WTC11 (cell line): ENCODE measurements at places on chromosomes 5 and 9. TPM values are rescaled to one million over a fixed set of nuclear protein-coding genes. Genes with fewer than 3 reads are reported as not detected.

- H3K4me3 ChIP-seq: no peak overlapping the region
- peaks cover 24% of the 10 kb centered on the region for H3K4me1 ChIP-seq
- no peaks in the 10 kb centered on the region for H3K27me3 ChIP-seq
- H3K27ac ChIP-seq: no peak overlapping the region
- no peaks in the 10 kb centered on the region for H3K36me3 ChIP-seq
Observed at GRCh38 chr5:130502702-130503101, 598.4 kb downstream of the CHSY3 start.

DNA sequence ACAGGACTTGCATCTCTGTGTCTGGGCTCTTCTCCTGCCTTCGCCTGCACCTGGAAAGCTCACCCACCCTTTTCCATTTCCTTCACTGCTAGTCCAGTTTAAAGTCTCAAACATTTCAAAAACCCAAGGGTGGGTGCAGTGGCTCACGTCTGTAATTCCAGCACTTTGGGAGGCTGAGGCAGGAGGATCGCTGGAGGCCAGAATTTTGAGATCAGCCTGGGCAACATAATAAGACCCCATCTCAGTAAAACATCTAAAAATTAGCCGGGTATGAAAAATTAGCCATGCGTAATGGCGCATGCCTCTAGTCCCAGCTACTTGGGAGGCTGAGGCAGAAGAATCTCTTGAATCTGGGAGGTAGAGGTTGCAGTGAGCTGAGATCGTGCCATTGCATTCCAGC, 139.9 kb upstream of the RETREG1 start:
- 0 out of 2 replicates have a peak overlapping the region, but pooled peaks have one; percentile 16 for H3K27ac ChIP-seq
- H3K4me3 ChIP-seq: no peak overlapping the region
- no peaks in the 10 kb centered on the region for H3K27me3 ChIP-seq
- H3K4me1 ChIP-seq: peaks cover 39% of the 10 kb centered on the region

DNA sequence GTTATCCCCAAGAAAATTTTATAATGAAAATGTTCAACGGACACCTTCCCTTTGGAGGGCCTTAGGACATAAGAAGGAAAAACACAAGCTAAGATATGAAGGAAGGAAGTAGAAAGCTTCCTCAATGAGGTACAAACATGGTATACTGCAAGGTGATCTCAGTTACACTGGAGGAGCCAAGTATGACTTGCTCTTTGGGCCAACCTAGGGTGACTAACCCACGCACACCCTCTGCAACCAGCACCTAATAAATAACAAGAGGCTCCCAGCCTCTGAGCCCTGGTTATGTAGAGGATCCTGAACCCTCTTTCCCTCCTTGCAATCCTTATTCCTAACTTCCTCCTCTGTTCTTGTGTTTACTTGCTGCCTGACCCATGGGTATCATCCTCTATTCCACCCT, 38.3 kb upstream of the KCNV2 start:
- H3K27me3 ChIP-seq: no peaks in the 10 kb centered on the region
- H3K27ac ChIP-seq: no peak overlapping the region
- no peak overlapping the region for H3K4me3 ChIP-seq
- no peaks in the 10 kb centered on the region for H3K36me3 ChIP-seq
- H3K4me1 ChIP-seq: peaks cover 25% of the 10 kb centered on the region

- H3K4me3 ChIP-seq: no peak overlapping the region
- H3K4me1 ChIP-seq: peaks cover 29% of the 10 kb centered on the region
- DNase-seq: no peak
- peak overlapping the region; percentile 17; the same call in 1 of the 2 replicates for H3K27ac ChIP-seq
- no peaks in the 10 kb centered on the region for H3K27me3 ChIP-seq
Observed at GRCh38 chr5:165627548-165628170, 2122.2 kb downstream of the MAT2B start.

DNA sequence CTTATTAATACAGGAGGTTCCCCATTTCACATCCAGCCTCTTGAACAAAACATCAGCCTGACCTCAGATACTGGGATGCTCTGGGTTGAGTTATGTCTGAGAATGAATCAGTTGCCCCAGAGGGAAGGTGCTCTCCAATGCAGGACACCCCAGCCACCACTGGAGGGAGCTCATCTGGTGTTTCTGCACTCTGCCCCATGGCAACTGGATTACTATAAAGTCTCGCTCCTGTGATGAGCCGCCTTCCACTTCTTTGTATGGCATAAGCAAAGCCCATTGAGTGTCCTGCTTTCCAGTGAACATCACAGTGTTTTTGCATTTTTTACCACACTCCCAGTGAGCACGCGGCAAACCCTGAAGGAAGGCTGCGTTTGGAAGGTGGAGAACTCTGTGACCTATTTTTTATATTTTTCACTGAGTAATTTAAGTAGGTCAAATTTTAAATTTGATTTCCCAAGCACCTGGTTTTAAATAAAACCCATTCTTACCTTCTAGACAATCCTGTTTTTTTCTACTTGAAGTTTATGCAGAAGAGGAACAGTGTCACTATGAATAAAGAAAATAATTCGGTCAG, 176.9 kb upstream of the WWC1 start:
- peaks cover 38% of the 10 kb centered on the region for H3K4me1 ChIP-seq
- no peaks in the 10 kb centered on the region for H3K27me3 ChIP-seq
- peak; percentile 86 for DNase-seq
- H3K36me3 ChIP-seq: no peaks in the 10 kb centered on the region
- H3K27ac ChIP-seq: no peak overlapping the region

Gene SLC9A3
- total RNA-seq: 1.2 to 1.7 TPM (median 1.6 TPM) in 3 replicates

Gene EGFL7
- total RNA-seq: 54.6 to 64.9 TPM (median 62.8 TPM) in 3 replicates

Gene TMEM252
- not detected in 3 replicates for total RNA-seq

Gene SEMA5A
- total RNA-seq: 9.3 to 14.3 TPM (median 11.8 TPM) in 3 replicates

DNA sequence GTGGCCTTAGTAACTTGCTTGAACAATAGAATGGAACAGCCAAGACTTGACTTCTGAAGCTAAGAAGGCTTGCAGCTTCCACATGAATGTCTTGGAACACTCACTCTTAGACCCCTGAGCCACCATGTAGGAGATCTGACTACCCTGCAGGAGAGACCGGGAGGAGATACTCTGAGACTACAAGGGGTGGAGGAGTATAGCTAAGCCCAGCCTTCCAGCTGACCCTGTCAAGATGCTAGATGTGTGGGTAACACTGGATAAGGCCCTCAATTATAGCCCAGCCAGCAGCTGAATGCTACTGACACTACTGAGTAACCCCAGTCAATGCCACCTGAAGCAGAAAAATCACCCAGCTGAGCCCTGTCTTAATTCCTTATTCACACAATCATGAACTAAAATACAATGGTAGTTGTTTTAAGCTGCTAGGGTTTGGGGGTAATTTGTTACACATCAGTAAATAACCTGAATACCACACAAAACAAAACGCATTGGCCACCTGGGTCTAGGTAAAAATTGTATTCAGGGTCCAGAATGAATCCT, 180.9 kb downstream of the FSTL4 start:
- peaks cover 5% of the 10 kb centered on the region; the same call in 1 of the 2 replicates for H3K27me3 ChIP-seq
- H3K4me1 ChIP-seq: peaks cover 18% of the 10 kb centered on the region
- H3K4me3 ChIP-seq: no peak overlapping the region
- H3K36me3 ChIP-seq: no peaks in the 10 kb centered on the region
- no peak overlapping the region for H3K27ac ChIP-seq

DNA sequence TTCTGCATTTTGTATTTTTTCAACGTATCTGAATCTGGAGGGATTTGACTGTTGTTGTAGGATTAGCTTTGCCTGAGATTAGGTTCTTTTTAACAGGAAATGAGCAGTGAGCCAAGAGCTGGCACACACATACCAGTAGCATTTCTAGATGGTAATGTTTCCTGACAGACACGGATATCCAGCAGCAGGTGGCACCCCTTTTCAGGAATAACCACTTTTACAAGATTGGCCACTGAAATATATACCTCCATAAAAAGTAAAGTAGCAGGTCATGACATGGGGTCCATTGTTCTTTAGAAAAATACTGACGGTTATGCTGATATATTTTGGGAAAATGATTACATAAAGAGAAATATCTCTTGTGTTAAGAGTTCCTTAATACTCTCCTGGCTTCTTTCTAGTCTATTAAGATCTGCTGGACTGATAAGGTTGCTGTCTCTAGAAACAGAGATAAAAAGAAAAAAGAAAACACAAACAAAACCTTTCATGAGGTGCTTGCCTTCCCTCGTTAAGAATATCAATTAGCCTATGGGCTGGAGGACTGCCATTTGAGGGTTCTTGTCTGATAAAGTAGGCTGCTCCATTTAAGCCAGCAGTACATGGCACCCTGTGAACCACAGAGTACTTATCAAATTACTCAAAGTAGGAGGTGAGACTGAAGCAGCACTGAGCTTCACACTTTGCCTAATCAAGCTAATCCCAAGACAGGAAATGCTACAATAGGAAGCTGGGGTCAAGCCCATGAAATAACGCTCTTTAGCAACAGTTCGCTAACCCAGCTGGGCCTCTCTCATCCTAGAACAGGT, 101.6 kb upstream of the PCA3 start:
- DNase-seq: no peak
- no peaks in the 10 kb centered on the region for H3K27me3 ChIP-seq
- peaks cover 12% of the 10 kb centered on the region for H3K4me1 ChIP-seq
- H3K36me3 ChIP-seq: no peaks in the 10 kb centered on the region
- no peak overlapping the region for H3K4me3 ChIP-seq

DNA sequence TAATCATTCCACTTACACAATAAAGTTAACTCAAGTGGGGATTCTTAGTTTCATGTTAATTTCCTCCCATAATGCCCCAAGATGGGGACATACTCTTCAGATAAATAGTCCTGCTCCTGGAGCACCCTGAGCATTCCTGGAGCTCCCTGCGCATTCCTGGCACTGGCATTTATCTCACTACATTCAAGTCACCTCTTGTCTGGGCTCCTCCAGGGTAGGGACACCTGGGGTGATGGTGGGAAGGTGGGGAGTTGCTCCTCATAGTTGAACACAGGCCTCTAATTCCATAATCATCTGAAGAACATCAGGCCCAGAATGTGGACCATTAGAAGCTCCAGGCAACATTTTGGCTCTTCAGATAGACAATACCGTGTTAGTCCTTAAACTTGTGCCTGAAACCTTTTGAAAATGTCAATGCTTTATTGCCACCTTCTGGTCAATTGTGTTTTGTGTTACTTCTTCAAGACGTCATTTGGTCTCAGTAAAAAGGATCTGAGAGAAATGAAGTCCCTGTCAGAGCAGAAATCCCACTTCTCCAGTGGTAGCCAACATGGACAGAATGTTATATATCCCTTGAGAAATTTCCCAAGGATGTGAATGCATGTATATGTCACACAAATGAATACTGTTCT, 14.2 kb upstream of the AGGF1 start:
- H3K4me3 ChIP-seq: no peak overlapping the region
- no peaks in the 10 kb centered on the region for H3K27me3 ChIP-seq
- no peaks in the 10 kb centered on the region for H3K36me3 ChIP-seq
- DNase-seq: no peak

DNA sequence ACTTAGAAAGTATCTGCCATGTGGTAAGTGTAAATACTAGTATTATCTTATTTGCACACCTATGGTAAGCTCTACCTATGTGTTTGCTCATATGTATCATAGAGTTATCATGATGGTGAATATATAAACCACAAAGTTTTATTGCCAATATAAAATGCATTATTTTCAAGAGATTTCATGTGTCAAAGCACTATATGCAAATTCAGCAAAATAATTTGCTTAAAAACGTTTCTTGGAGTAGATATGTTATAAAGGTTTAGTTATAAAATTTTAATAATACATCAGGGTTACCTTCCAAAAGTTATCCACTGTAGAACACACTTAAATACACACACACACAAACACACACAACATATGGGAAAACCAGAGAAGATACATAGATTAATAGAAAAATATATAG, 1431.7 kb upstream of the C9orf72 start:
- no peak overlapping the region for H3K4me3 ChIP-seq
- no peaks in the 10 kb centered on the region for H3K4me1 ChIP-seq
- no peaks in the 10 kb centered on the region; the same call in 1 of the 2 replicates for H3K27me3 ChIP-seq
- no peak for DNase-seq

- DNase-seq: no peak
- H3K36me3 ChIP-seq: no peaks in the 10 kb centered on the region
- peaks cover 16% of the 10 kb centered on the region for H3K4me1 ChIP-seq
- H3K27me3 ChIP-seq: peaks cover 4% of the 10 kb centered on the region; the same call in 1 of the 2 replicates
Observed at GRCh38 chr5:67020096-67020615, 176.4 kb downstream of the CD180 start.

Gene CCDC192
- total RNA-seq: 0.52 to 0.69 TPM (median 0.53 TPM) in 3 replicates

GRCh38 chr5:68167195-68167651, 48.3 kb upstream of the PIK3R1 start:
- H3K27me3 ChIP-seq: no peaks in the 10 kb centered on the region
- no peak overlapping the region for H3K4me3 ChIP-seq
- H3K36me3 ChIP-seq: no peaks in the 10 kb centered on the region
- no peak overlapping the region for H3K27ac ChIP-seq
- H3K4me1 ChIP-seq: peaks cover 24% of the 10 kb centered on the region

- peaks cover 18% of the 10 kb centered on the region for H3K4me1 ChIP-seq
- peaks cover 69% of the 10 kb centered on the region for H3K27me3 ChIP-seq
- H3K4me3 ChIP-seq: no peak overlapping the region
- no peak overlapping the region; the same call in 1 of the 2 replicates for H3K27ac ChIP-seq
- H3K36me3 ChIP-seq: no peaks in the 10 kb centered on the region
- peak; percentile 45 for DNase-seq
Observed at GRCh38 chr9:113650207-113651131, 186.9 kb downstream of the RGS3 start.

DNA sequence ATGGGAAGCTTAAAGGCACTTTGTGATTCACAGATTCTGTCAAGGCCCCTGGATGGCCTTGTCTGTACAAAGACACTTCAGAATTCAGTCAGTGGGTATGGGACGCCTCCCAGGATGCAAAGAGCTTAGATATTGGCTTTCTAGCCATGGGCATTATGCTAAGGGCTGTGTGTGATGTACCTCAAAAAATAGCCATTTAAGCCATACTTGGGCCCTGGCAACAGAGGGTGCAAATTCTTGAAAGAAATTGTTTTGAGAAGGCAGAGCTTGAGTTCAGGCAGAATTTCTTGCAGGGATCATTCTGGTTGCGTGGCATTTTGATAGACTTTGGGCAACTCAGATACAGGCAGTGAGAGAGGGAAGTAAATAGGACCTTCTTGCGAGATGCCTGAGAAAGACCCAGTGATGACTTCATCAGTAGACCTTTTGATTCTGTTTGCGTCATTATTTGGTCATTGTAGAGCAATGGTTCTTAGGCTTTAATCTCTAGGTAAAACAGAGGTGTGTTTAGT, 3.9 kb downstream of the CYFIP2 start:
- peaks cover under 1% of the 10 kb centered on the region; the same call in 1 of the 2 replicates for H3K27me3 ChIP-seq
- no peak for DNase-seq
- H3K4me1 ChIP-seq: peaks cover 49% of the 10 kb centered on the region
- H3K4me3 ChIP-seq: no peak overlapping the region
- no peak overlapping the region for H3K27ac ChIP-seq

Gene RNF183
- 0.17 to 0.25 TPM (median 0.25 TPM) in 3 replicates for total RNA-seq

- no peak overlapping the region for H3K27ac ChIP-seq
- no peaks in the 10 kb centered on the region for H3K27me3 ChIP-seq
- no peak overlapping the region for H3K4me3 ChIP-seq
- DNase-seq: no peak
- H3K36me3 ChIP-seq: no peaks in the 10 kb centered on the region
Observed at GRCh38 chr5:111775224-111775623, 18.2 kb upstream of the NREP start.

Gene RASEF
- total RNA-seq: 6.5 to 8.2 TPM (median 7.3 TPM) in 3 replicates

Gene DMRTA1
- 2.4 to 2.8 TPM (median 2.6 TPM) in 3 replicates for total RNA-seq

Gene NR4A3
- total RNA-seq: 0.46 to 0.57 TPM (median 0.50 TPM) in 3 replicates

Gene FOXD4
- 0.13 to 0.25 TPM (median 0.21 TPM) in 3 replicates for total RNA-seq
